ENCODE measurements at places on chromosomes 4 and X.
A peak's percentile ranks its signal among the peaks of the same experiment; 100 is the strongest.

DNA sequence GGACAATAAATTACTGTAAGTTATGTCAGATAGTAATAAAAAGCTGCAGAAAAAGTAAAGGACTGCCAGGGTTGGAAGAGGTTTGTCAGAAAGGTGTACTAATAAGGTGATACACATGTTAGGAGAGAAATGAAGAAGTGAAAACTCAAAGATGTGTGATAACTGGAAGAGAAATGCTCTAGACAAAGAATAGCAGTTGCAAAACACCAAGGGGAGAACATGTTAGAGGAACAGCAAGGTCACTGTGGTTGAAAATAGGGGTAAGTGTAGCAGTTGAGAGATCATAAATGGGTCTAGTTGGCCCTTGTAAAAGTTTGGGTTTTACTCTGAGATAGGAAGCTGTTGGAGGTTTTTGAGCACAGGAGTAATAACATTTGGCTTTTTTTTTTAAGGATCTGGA lies 46.9 kb downstream of the HSPA4L start:
- no peak for DNase-seq

DNA sequence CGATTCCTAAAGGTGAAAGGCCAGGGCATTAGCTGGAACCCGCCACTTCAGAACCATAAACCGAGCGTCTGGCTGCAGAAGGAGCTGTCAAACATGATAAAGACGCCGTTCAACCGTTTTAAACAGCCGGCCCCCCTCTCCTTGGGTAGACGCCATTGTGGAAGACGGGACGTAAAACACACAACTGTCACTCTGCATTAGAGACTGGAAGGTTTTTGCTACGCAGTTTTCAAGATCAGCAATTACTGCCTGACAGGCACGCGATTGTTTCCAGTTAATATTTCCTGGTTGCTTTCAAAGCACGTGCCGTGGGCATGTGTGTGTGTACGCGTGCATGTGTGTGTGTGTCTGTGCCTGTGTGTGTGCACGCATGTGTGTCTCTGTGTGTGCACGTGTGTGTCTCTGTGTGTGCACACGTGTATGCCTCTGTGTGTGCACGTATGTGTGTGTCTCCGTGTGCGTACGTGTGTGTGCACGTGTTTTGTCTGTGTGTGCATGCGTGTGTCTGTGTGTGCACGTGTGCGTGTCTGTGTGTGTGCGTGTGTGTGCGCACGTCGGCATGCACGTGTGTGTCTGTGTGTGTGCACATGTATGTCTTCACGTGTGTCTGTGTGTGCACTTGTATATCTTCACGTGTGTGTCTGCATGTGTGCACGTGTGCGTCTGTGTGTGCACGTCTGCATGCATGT lies 48.8 kb downstream of the SHOX start:
- DNase-seq, result no peak

GRCh38 chrX:17527135-17527701 lies 152.2 kb downstream of the NHS start:
- DNase-seq, result no peak

GRCh38 chrX:130212371-130212770 lies 40.6 kb downstream of the RAB33A start:
- DNase-seq, result no peak

- DNase-seq, result no peak
These were observed 139.4 kb downstream of the EVC2 start for GRCh38 chr4:5568931-5569330.

GRCh38 chr4:2361366-2362265 lies 56.8 kb downstream of the ZFYVE28 start:
- no peak for DNase-seq

DNA sequence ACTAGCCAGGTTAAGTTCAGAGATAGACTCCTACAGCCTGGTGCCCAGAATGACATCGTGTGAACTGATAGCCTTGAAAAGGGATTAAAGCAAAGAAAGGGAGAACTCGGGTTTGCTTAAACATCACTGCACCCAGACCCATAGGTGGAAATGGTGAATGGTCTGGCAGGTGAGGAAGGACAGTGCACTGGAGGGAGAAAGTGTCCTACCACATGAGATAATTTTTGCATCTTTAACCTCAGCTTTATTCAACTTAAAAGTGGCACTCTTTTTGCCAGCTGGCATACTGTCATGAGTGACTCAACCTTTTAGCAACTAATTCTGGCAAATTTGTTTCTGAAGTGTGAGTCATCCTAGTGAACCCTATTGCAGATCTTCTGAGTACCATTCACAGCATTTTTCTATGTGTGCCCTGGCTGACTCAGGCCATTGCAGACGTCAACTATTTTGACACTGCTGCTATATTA lies 53.0 kb upstream of the DAPP1 start:
- DNase-seq, result peak; percentile 90

- no peak for DNase-seq
These were observed 517.2 kb upstream of the ADGRL3 start for GRCh38 chr4:60682901-60683300.

DNA sequence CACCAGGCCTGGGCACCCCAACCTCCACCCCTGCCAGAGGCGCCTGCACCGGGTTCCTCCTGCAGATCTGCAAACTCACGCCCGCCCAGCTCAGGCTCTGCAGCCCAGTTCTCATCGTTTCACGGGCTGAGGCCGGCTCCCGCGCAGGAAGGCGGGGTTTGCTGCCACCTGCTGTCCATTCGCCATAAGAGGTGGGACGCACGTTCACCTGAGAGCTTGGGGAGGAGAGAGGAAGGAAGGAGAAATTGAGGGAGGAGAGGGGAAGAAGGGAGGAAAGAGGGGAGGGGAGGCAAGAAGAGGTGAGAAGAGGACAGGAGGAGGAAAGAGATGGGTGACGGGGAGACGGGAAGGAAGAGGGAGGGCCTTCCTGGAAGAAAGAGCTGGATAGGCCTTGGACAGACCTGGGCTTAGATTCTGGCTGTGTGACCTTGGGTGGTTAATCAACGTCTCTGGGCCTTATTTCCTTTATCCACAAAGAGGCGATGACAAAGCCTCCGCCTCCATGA lies 114.5 kb downstream of the ADRA2C start:
- DNase-seq, result peak; percentile 1

DNA sequence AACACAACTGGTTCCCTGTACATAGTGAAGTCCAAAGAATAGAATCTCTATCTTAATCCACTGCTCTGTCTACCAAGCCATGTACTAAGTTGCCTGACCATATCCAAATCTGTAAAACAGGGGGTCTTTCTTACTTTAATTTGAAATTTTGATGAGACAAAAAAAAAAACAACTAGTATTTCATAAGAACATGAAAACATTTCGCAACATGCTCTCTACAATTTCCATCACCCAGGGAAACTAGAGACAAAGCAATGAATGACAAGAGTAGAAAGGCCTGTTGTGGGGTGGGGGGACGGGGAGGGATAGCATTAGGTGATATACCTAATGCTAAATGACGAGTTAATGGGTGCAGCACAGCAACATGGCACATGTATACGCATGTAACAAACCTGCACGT lies 279.9 kb downstream of the PPP3CA start:
- DNase-seq, result no peak

GRCh38 chrX:65926095-65927019 lies 113.5 kb downstream of the VSIG4 start:
- DNase-seq, result no peak

DNA sequence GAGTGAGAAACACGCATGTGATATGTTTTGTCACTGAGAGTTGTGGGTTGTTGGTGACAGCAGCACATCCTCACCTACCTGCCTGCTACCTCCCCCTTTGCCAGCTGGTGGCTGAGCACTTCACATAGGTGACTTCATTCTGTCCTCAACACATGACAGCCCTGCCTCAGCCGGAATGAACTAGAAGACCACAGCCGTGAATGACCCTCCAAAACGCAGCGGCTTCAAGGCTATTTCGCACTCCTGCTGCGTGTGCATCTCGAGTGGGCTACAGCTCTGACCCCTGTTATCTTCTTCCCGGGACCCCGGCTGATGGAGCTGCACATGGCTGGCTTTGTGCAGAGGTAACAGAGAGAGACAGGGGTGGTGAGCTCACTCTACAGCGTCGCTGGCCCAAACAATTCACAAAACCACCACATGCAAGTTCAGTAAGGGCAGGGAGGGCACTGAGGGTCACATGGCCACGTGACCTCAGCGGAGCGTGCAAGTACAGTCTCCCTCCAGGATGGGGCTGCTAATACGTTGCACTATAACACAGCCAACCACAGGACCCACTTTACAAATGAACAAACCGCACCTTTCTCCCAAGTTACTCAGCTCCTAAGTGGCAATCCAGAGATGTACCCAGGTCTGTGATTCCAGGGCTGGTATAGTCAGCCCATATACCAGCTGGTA lies 6.3 kb upstream of the PPP2R2C start:
- DNase-seq, result no peak

DNA sequence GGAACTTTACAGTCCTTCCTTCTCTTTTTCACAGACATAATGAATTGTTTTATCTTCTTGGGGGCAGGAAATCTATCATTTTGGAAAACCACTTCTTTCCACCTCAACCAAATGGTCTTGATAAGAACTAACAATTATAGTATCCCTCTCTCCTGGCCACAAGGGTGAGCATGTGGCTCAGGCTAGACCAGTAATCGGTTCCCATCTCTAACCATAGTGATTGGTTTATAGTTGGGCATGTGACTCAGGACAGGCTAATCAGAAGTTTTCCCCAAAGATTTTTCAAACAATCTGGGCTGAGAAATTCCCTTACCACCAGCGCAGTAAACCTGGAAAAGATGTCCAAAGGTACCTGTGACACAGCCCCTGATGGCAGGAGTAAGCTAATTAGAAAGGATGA lies 4.0 kb upstream of the CXorf66 start:
- no peak for DNase-seq

DNA sequence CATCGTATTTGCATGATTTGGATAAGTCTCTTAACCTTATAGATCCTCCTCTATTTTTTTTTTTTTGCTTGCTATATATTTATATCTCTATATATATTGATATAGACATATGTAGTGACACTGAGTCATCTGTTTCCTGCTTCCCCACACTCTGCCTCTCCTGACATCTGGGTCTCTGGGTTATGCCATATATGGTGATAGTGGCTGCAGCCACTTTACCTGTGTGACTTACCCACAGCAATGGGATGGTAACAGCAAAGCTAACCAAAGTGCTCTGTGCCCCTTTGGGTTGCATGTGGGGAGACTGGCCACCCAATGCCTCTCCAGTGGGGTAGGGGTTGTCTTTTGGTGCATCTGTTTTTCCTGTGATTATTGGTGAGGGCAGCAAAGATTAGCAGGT lies 14.5 kb downstream of the CMC4 start:
- no peak for DNase-seq
